Activated T-helper 2 cell treated with anti-CD3 and anti-CD28 coated beads, Interferon-gamma antibody, Interleukin-2, Interleukin-4, amounts not matched to agents 10 μg/mL and 5 μg/mL and 100 μg/mL, durations not matched to agents 14 hours and 24 hours and 36 hours (primary cell): ENCODE measurements at places on chromosomes 13 and 19. TPM values are rescaled to one million over a fixed set of nuclear protein-coding genes. Genes with fewer than 3 reads are reported as not detected.

DNA sequence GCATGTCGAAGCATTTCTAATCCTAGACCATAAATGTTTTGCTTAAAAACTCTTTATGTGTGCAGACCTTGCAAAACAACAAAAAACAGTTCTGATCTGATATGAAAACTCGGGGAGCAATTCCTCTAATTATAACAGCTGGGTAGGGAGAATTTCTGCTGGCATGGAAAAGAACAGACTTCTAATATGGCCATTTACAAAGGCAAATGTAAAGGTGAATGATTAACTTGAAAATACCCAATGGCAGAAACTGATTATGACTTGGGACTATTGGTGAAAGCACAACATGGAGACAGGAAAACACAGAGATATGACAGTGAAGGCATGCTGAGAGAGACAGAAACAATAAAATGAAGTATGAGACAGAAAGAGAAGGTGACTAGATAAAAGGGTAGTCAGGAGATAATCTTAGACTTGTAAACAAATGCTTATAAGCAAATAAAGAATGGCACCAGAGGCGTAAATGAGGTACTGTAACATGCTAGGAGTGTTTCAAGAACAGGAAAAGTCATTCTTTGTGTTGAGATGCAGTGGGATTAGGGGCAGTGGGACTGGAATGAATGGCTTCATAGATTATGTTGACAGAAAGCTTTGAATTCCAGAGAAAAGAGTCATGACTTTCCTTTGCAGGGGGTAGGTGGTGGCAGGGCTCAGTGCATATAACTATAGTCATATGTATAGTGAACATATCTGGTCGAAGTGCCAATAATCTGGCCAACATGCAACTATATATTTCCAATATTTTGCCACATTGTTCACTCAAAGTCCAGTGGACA is 393.0 kb downstream of the ITGBL1 start:
- DNase-seq: no peak
- H3K4me3 ChIP-seq: no peak overlapping the region
- H3K27ac ChIP-seq: no peak overlapping the region
- H3K27me3 ChIP-seq: no peaks in the 10 kb centered on the region
- H3K4me1 ChIP-seq: no peaks in the 10 kb centered on the region

- no peaks in the 10 kb centered on the region for H3K4me1 ChIP-seq
- DNase-seq: no peak
Observed at GRCh38 chr13:113669231-113669754, 2.3 kb downstream of the GRK1 start.

DNA sequence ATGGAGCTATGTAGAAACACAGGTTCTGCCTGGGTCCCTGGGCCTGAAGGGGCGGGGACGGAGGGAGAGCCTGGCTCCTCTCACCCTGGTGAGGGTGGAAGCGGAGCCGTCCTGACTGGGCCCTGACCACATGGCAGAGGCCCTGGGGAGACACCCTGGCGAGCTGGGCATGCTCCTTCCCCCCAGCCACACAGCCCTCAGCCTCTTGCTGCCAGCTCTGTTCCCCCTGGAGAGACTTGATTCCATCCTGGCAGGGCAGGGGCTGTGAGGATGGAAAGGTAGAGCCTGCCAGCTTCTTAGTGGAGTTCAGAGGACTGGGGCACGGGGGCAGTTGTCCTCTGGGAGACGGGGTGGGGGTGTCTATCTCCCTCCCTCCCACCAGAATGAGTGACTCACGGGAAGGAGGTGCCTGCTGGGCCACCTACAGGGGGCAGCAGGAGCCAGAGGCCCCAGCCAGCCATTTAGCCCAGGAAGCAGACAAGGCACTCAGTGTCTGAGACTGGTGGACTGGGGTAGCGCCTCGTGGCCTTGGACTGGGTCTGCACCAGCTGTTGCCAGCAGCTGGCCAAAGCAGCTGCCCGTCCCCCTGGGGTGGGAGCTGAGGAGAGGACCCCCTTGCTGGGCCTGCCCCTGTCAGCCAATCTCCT is 22.8 kb upstream of the RNF17 start:
- no peaks in the 10 kb centered on the region for H3K36me3 ChIP-seq
- peaks cover 21% of the 10 kb centered on the region for H3K27me3 ChIP-seq
- no peak overlapping the region for H3K4me3 ChIP-seq
- H3K4me1 ChIP-seq: peaks cover under 1% of the 10 kb centered on the region
- DNase-seq: no peak
- H3K27ac ChIP-seq: no peak overlapping the region

DNA sequence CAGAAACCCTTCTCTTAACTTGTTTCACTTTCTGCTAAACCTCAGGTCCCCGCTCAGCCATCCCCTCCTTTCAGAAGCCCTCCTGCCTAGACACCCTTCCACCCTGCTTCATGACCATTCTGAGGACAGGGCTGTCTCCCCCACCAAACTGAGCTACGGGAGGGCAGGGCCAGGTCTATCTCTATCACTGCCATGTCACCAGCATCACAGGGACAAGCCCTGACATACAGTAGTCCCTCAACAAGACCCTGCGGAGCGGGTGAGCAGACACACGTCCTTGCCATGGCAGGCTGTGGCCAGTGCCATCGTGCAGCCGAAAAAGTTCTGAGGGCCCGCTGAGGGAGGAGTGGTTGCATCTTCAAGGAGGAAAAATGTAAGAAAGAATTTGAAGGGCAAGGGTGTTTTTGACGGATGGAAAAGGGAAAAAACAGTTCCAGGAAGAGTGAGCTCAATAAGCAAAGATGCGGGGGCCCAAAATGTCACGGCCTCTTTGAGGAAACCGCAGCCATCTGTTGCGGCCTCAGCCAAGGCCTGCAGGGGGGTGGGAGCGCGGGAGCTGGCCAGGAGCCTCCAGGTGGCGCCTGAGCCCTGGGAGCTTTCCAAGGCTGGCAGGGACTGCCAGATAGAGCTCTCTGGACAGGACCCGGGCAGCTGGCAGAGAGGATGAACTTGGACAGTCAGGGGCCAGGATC is 8.1 kb downstream of the PTGIR start:
- H3K27me3 ChIP-seq: no peaks in the 10 kb centered on the region
- peaks cover 66% of the 10 kb centered on the region for H3K4me1 ChIP-seq
- H3K27ac ChIP-seq: peak overlapping the region; percentile 100
- peaks cover 53% of the 10 kb centered on the region for H3K36me3 ChIP-seq
- peak overlapping the region; percentile 81 for H3K4me3 ChIP-seq

SBK3 gene
- not detected in 2 replicates for total RNA-seq

SYNGR4 gene
- total RNA-seq: not detected in 2 replicates

ERCC5 gene
- 46.8 and 57.1 TPM in 2 replicates for total RNA-seq

HIF3A gene
- total RNA-seq: not detected in 2 replicates
